CD4-positive, alpha-beta T cell treated with Interleukin-21 for 1 hour (primary cell): ENCODE measurements at places on chromosomes 7 and 10.

GRCh38 chr7:71131256-71132126 is 453 bp upstream of the GALNT17 start:
- no peak for DNase-seq

GRCh38 chr7:69814421-69814962 is 216.2 kb downstream of the AUTS2 start:
- DNase-seq: no peak

DNA sequence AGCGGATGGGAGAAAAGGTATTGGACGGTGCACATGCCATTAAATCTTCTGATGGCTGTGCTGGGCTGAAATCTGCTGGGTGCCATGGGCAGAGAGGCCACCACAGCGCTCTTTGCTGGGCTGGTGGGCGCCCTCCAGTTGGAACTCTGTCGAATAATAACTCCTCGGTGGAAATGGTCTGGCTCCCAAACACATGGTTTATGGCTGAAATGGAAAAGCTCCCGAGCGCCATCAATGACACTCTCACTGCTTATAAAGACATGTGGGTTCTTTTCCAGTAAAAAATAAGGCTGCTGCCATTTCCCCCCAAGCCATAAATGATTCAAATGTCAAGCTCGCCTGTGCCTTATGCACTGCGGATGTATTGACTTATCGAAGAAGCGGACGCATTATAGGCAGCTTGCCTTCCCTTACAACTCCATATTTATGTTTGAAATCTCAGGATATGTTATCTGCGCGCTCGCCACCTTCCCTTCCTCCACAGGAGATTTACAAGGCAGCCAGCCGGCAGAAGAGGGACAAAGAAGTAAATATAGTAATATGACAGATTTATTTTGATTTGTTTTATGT is 239.0 kb upstream of the MKI67 start:
- DNase-seq: no peak

DNA sequence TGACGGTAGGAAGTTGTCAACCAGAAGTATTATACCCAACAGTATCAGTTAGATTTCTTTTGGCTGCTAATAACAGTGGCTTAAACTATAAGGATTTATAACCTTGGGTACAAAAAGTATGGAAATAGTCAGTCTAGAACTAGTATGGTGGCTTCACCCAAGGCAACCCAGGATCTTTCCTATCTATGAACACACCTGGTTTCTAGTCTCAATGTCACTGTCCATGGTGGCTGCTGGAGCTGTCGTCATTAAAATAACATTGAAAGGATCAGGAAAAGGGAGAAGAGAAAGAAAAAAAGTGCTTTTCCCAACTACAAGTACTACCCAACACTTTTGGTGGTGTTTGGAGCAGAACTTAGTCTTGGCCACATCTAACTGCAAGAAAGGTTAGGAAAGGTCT is 27.7 kb downstream of the PHTF2 start:
- no peak for DNase-seq

DNA sequence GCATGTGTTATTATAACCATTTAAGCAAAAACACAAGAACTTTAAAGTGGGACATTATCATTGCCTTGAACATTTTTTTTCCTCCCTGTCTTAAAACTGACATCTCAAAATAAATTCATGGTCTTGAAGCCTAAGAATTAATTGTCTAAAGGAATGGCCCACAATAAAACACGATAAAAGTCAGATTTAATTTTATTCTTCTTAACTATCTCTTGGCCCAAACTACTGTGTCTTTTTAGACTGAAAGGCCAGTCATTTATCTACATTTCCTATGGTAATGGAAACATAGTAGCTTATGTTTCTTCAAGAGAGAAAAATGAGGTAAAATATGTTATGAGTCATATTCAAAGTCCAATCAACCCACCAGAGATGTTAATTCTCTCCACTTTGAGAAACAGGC is 24.4 kb upstream of the ETV1 start:
- no peak for DNase-seq

DNA sequence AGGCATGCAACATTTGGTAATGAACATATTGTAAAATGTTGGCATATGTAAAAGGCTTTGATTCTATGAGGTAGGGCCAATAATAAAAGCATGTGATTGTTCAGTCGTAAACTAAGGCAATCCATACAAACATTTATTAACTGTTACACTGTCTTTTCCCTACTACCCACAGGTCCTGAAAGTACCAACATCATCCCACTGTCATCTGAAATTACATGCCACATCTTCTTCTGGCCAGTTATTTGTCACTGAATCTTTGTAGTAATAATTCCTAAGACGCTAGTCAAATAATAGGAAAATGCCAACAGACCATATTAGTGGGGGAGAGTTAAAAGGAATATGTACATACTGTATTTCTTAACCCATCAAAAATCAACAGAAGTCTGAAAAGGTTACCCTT is 27.2 kb downstream of the DNAJC1 start:
- no peak for DNase-seq

GRCh38 chr10:60892571-60892970 is 51.4 kb downstream of the RHOBTB1 start:
- DNase-seq: no peak

DNA sequence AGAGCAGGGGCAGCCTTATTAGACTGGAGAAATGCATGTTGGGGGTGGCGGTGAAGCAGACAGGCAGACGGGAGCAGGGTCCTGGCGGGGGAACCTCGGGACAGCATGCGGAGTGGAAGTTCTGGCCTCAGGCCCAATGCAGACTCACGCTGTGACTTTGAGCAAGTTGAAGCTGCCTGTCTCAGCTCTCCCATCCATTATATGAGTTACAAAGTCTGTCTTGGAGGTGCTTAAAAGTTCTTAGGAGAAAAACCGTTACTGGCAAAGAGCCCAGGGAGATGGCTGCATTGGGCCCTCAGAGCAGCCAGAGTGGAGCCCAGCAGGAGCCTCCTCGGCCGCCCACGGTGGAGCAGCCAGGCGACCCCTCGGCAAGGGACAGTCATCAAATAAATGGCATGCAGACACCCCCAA is 509.5 kb downstream of the PLXNA4 start:
- no peak for DNase-seq

GRCh38 chr7:30511973-30512662 is 7.5 kb upstream of the GGCT start:
- DNase-seq: no peak

DNA sequence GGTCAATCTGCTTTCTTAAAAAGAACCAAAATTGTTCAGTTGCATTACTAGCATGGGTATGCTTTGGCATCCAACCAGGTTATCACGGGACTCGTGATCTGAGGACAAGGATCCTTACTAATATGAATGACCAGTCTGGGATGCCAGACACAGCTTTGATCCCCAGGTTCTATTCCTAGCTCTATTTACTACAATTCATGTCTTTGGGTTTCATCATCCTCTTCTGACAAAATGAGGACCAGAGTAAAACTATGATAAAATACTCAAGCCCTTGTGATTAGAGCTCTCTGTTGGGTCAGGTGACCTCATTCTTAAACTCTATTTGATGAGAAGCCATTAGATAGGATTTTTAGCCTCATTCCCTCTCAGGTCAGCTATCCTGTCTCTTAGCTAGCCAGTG is 119.8 kb downstream of the SLC25A13 start:
- DNase-seq: no peak

- DNase-seq: no peak
These were observed 36.6 kb downstream of the ADCY1 start for GRCh38 chr7:45610660-45611299.

DNA sequence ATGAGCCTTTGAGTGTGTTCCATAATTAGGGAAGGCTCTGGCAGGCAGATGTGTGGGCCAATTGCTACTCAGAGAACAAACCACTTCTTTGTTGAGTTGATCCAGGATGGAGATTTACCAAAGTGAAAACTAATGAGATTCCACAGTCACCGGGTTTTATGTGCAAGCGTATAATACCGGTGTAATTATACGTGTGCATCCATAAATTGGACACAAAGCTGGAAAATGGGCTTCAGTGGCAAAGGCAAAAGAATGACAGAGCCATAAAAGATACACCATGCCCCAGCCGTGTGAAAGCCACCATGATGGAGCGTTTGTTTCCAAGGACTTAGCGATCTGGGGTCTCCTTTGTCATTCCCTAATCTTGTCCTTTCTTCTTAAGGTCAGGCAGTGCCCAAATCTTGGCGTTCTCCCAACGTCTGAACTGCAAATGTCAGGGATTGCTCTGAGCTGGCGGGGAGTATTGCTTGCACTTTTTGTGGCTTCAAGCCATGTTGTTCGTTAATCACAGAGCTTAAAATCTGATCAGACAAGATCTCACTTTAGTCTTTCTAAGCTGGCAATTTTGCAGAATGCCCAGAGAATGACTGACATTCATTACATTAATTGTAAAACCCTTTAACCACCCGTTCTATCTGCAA is 70.1 kb downstream of the NPTX2 start:
- no peak for DNase-seq

GRCh38 chr10:74021248-74022055 is 23.5 kb downstream of the VCL start:
- DNase-seq: no peak

- DNase-seq: no peak
These were observed 86.6 kb downstream of the BBS9 start for GRCh38 chr7:33215992-33216391.

DNA sequence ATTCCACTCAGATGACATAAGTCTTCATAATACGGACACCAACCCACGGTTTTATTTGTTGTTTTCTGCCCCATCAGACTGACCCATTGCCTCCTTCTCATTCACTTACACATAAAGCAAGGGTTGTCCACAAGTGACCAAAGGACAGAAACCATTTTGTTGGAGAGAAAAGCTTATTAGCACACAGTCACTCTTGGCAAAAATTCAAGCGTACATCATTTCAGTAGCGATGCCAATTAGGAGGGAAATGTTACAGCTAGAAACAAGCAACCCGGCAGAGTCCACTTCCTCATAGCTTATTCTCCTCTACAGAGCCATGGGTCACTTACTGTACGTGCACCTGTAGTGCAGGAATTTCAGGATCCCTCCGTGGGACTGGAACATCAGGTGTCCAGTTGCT is 23.0 kb downstream of the ABLIM1 start:
- no peak for DNase-seq

- DNase-seq: no peak
These were observed 237.3 kb upstream of the AGK start for GRCh38 chr7:141313896-141314295.

- no peak for DNase-seq
These were observed 14.9 kb upstream of the CCDC3 start for GRCh38 chr10:13016426-13016825.

GRCh38 chr10:113030453-113030852 is 80.4 kb downstream of the TCF7L2 start:
- no peak for DNase-seq

DNA sequence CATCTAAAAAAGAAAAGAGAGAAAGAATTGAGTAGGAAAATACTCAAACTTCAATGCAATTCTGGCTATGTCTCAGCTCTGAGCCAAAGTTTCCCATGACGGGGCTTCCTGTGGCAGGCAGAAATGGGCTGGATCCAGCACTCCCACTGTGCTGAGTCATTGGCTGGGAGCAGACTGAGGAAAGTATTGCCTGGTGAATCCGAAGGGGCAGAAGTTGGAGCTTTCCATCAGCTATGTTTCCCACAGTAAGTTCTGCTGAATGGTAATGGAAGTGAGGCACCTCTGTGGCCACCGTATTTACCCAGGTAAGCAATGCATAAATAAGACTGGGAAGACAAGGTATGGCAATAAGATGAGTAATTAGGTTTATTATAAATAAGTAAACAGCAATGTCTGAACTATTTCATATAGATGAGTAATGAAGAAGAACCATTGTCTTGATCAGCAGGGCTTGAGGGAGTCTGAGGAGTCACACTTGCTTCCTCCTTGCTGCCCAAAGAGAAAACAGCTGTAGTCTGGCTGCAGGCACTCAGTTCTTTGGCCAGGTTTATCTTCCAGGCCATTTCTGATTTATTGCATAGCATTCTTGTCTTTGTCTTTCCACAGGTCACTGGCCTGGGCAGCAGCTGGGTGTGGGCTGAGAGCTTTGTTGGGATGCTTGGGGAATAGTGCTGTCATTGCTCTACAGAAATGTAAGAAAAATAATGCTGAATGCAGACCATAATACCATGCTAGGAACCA is 255.3 kb downstream of the DNAJB9 start:
- DNase-seq: no peak

DNA sequence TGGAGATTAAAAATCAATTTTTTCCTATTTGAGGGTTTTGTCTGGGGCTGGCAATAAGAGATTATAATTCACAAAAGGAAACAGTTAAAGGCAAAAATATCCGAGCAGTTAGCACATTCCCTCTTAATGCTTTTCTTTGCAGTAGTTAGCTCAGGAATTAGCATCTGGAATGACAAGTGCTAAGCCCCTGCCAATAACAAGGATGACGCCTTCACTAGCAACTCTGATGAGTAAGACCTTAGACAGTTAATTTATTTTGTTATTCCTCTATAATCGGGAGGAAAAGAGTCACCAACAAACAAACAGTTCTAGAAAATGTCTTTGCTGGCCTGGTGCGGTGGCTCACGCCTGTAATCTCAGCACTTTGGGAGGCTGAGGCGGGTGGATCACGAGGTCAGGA is 151.3 kb downstream of the TRIL start:
- DNase-seq: no peak

- DNase-seq: no peak
These were observed 1.9 kb upstream of the GAL3ST4 start for GRCh38 chr7:100170101-100170897.

DNA sequence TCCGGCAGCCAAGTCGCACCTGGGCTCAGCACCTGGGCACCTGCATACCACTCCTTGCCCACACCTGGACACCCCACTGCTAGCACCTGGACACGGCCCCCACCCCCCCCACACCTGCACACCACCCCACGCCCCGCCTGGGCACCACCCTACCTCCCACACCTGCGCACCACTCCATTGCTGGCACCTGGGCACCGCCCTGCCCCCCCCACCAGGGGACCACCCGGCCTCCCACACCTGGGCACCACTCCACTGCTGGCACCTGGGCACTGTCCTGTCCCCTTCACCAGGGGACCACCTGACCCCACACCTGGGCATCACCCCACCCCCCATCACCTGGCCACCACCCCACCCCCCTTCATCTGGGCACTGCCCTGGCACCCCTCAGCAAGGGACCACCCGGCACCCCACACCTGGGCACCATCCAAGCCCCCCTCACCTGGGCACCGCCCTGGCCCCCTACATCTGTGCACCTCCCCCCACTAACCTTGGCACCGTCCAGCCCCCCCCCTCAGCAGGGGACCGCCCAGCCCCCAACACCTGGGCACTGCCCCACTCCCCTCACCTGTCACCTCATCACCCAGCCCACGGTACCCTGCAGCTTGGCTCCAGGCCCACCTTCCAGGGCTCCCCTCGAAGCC is 33.8 kb upstream of the RNF32 start:
- DNase-seq: no peak

- DNase-seq: no peak
These were observed 21.9 kb upstream of the ZNF212 start for GRCh38 chr7:149217570-149217969.

- DNase-seq: no peak
These were observed 62.2 kb upstream of the KDM7A start for GRCh38 chr7:140238778-140239652.
